ENCODE measurements at places on chromosomes 2 and 18.

DNA sequence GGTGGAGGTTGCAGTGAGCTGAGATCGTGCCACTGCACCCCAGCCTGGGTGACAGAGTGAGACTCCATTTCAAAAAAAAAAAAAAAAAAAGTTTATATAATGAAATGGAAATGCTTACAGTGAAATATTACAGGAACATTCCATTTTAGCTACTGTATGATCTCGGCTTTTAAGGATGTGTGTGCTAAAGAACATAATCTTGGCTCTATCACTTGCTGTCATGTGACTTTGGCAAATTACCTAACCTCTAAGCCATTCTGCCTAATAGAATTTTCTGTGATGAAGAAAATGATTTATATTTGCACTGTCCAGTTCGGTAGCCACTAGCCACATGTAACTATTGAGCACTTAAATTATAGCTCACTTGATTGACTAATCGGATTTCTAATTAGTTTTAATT is 36.3 kb downstream of the SMAD4 start:
- DNase-seq, result no peak

DNA sequence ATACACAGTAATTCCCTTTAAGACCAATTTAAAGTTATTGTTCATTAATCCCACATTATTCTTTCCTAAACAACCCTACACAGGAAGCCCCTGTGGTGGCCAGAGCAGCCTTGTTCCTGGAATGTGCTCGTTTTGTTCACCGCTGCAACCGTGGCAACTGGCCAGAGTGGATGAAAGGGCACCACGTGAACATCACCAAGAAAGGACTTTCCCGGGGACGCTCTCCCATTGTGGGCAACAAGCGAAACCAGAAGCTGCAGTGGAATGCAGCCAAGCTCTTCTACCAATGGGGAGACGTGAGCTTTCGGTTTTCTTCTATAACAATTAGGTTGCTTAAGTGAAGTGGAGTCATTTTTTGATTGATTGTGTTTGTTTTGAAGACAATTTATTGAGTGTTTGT is 101.0 kb downstream of the UNC80 start:
- no peak for DNase-seq

- DNase-seq, result no peak
These were observed 21.6 kb upstream of the SP3 start for GRCh38 chr2:173986805-173987204.

DNA sequence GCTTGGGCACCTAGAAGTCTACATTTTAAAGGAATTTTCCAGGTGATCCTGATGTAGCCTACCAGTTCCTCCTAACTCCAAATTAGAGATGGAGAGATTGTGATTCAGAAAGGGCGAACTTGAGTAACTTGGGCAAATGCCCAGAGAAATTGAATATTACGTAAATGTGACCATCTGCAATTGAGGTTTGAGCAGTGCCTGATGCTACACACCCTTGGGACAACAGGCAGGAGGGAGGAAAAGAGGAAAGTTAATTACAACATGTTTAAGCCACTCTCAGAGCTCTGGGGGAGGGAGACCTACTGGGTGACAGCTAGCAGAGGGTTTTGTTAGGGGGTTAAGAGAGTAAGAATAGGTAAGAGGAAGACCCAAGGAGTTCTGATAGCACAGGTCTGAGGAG is 208.9 kb downstream of the LPIN1 start:
- no peak for DNase-seq

DNA sequence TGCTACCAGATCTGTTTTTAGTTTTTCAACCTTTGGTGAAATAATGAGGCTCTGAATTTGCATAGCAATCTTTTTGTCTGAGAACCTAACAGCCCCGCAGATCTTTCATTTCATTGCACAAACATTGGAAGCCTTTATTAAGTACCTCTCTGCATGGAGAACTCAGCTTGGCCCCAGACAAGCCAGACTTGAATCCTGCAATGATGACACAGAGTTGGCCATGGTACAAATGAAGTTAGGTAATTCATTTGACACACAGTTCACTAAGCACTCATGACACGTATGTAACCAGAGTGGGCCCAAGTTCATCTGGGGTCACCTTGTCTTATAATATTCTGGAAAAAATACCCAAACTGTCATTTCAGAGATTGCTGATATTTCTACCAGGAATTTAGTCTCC is 439.1 kb upstream of the ID2 start:
- DNase-seq, result no peak

DNA sequence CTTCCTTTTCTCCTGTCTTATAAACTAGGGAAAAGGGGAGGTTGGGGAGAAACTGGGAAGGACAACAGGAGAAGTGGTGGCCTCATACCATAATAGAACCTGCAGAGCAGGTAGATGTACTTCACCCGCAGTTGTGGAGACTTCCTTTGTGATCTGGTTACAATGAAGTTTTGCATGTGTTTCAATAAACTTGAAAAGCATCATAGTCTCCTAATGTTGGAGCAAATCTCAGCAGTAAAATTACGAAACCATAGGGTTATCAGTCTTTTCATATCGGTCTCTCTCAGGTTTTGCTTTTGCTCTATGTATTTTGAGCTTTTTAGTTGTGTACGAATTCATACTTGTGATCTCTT is 30.5 kb downstream of the ANO7 start:
- DNase-seq, result no peak

DNA sequence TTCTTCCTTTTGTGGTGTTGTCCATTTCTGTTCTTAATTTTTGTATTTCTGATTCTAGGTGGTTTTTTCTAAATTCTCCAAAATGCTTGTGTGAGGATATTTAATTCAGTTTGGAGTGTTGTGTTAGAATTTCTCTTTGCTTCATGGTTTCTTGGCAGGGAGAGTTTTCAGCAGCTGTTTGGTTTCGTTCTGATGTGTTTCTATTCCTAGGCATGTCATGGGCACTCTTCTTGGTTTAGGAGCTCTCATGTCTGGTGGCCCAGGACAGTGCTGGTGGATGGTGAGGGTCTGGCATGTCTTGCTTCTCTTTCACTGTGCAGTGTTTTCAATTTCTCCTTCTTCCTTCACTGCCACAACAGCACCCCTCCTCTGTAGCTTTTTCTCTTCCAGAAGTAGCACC is 52.9 kb downstream of the OSBPL6 start:
- no peak for DNase-seq

- DNase-seq, result no peak
These were observed 4.4 kb upstream of the KYNU start for GRCh38 chr2:142872882-142873724.

DNA sequence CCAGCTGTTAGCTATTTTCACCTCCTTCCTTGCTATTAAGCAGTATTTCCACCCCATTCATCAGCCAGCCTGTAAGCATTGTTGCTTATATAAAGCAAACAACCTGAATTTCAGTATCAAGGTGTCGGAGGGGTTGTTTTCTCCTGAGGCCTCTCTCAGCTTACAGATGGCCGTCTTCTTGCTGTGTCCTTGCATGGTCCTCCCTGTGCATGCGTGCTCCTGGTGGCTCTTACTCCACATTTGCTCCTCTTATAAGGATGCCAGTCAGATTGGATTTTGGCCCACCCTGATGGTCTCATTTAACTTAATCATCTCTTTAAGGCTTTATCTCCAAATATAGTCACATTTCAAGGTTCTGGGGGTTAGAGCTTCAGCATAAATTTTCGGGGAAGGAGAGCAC is 2.6 kb downstream of the MAIP1 start:
- DNase-seq, result no peak

GRCh38 chr18:11999429-11999828 is 18.1 kb downstream of the IMPA2 start:
- DNase-seq, result no peak

GRCh38 chr18:57343833-57344232 is 8.5 kb upstream of the ST8SIA3 start:
- no peak for DNase-seq

DNA sequence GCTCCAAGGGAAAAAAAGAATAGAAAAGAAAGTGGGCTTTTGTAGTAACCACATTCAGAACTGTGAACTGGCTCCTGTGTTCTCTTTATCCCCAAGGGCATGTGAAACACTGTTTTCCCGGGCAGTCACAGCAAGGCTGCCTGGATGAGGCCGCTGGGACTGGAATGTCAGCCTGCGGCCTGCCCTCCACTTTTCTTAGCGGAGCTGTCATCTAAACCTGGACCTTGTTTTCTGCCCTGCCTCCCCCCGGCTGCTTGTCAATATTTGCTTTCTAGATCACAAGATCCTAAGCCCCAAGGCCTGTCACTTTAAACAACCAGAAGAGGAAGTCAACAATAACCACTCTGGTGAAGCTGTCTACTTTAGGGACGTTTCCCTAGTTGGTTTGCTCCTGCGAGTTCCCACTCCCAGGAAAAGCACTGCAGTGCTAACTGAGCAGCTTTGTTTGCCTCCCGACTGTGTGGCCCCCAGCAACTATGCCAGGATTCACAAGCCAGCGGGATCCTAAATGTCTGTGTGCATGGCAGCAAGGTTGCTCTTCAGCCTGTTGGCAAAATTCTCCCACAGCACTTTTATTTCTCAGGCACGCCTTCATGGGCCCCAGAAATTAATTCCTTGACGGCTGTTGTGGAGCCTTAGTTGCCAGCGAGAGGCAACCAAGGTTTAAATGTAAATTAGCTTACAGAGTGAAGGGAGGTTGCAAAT is 30.6 kb downstream of the SOWAHC start:
- DNase-seq, result no peak

DNA sequence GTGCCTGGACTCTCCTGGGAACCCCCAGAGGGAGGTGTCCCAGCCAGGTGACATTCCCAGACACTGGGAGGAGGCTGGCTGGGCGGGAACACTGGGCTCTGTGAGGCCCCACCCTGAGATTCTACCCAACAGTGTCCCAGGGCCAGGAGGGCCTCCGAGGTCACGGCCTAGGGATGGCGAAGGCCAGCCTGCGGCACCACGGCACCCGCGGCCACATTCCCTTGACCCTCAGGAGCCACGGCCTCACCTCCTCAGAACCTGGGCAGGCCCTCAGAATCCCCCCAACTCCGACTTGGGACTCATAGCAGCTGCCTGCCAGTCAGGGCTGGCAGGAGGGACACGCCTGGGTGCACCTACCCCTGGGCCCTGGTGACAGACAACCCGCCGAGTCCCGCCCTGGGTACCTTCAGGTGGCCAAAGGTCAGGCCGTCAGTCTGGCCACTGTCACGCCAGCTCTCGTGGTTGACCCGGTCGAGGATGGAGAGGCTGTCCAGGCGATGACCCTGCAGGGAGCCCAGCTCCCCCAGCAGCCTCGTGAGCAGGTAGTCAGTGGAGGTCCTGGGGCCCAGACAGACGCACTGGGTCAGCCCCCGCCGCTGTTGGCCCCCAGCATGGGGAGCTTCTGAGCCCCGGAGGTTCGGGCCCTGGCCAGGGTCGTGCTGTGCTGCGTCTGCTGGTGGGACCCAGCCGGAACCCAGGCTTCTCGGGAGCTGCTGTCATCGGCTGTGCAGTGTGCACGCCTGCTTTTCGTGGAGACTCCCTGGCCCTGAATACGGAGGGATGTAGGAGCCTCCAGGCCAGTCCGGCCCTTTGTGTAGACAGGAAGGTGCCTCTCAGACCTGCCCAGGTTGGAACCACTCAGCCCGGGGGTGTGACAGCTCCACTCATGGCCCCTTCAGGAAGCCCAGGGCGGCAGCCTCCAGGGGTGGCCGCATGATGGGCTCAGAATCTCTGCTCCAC is 6.1 kb downstream of the MAB21L4 start:
- no peak for DNase-seq

DNA sequence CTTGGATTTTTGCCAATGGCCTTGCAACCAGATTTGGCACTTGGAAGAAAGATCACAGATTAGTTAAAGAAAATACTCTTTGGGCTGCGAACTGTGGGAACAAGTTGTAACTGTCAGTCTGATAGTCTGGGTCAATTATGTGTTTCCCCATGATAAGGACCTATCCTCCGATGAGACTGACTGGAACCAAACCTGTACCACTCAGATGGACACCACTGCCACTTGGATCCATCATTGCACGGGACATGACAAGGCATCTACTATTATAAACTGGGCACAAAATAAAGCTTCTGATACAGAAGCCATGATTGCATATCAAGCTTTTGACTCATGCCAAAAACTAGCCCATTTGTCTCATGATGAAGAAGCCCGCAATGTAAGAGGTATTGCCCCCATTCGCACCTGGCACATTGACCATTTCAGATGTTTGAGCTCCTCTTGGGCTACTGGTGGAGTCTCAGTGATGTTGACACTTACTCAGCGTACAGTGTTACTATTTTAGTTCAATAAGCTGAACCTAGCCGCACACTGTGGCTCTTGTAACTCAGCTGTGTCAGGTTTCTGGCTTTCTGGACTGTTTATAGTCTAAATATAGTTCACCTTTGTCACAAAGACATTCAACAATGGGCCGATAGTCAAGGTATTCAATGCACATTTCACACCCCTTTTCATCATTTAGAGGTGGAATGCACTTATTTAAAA is 179.8 kb upstream of the RBBP8 start:
- no peak for DNase-seq

GRCh38 chr2:136117391-136117841 is 533 bp downstream of the CXCR4 start:
- DNase-seq, result no peak

GRCh38 chr18:41922176-41922575 is 32.9 kb upstream of the PIK3C3 start:
- DNase-seq, result no peak

- no peak for DNase-seq
These were observed 578.7 kb downstream of the ADCYAP1 start for GRCh38 chr18:1483385-1483784.

GRCh38 chr2:53544871-53545558 is 222.6 kb upstream of the CHAC2 start:
- DNase-seq, result no peak

DNA sequence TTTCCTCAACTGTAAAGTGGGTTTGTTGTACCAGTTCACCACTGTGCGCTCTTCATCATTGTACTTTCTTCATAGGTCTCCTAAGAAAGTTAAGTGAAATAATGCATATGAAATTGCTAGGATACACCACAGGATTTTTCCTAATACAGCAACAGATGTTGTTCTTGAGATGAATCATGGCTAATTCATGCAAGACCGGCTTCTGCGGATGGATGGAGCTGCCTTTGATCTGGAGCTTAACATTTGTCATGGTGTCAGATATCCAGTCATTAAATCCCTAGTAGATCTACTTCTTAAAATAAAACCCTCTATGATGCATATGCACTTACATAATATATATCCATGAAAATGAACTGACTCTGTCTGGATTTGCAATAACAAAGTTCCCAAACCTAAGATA is 114.1 kb downstream of the COL6A3 start:
- no peak for DNase-seq

DNA sequence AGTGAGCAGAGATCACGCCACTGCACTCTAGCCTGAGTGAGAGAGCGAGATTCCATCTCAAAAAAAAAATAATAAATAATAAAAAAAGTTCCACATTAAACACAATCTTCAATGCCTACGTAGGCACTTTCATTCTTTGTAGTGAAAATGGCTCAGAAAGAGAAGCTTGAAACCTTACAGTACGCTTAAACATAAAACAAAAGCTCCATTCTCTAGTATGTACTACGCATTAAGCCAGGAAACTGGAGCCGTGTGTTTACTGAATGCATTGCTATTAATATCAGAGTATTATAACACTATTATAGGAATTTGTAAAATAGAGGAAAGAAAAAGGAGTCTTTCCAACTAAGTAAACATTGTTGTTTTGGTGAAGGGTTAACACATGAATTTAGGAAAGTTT is 41.3 kb upstream of the LMAN1 start:
- no peak for DNase-seq

GRCh38 chr2:177584030-177584692 is 191.6 kb downstream of the AGPS start:
- DNase-seq, result no peak

- DNase-seq, result no peak
These were observed 219.3 kb downstream of the UXS1 start for GRCh38 chr2:105974812-105975211.

- no peak for DNase-seq
These were observed 418.3 kb upstream of the CYRIA start for GRCh38 chr2:17083902-17084301.
